T-helper 17 cell (primary cell): ENCODE measurements at places on chromosomes 1 and 21.

GRCh38 chr1:204202481-204202880, 6.2 kb upstream of the KISS1 start:
- H3K4me1 ChIP-seq = peaks cover 4% of the 10 kb centered on the region
- DNase-seq = no peak
- no peak overlapping the region for H3K27ac ChIP-seq
- peaks cover 77% of the 10 kb centered on the region for H3K27me3 ChIP-seq

DNA sequence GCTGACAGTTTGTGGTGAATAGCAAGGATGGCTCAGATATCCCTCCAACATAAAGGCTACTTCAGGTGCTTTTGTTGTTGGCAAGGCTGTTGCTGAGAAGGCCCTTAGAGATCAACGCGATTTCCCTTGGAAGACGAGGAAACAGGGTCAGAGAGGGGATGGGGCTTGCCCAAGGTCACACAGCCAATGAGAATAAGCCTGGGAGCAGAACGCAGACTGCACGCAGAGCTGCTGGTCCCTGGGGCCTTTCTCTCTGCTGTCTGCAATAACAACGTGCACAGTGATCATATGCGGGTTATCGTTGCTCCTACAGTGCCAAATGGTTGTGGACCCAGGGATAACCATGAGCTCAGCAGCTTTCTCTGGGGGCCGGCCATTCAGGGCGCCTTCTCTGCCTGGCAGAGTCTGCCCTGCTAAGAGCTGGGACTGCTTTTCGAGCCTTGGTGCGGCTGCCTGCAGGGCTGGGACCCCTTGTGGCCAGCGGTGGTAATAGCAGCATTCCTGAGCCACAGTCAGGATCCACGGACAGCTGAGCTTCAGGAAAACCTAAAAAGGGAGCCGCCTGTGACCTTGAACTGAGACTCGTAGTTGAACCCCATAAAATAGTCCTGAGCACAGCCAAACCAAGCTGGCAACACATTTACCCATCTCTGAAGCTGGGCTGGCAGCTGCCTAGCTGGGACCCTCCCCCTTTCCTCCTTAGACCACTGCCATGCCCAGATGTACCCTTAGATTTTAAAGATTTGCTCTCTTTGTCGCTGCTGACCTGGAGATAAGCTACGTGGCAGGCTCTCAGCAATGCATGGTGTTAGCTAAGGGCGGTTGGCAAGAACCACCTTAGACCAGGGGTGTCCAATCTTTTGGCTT, 39.8 kb downstream of the HTR6 start:
- DNase-seq = peak; percentile 32
- no peaks in the 10 kb centered on the region for H3K4me1 ChIP-seq
- no peak overlapping the region for H3K4me3 ChIP-seq
- no peaks in the 10 kb centered on the region for H3K27me3 ChIP-seq
- H3K36me3 ChIP-seq = no peaks in the 10 kb centered on the region

DNA sequence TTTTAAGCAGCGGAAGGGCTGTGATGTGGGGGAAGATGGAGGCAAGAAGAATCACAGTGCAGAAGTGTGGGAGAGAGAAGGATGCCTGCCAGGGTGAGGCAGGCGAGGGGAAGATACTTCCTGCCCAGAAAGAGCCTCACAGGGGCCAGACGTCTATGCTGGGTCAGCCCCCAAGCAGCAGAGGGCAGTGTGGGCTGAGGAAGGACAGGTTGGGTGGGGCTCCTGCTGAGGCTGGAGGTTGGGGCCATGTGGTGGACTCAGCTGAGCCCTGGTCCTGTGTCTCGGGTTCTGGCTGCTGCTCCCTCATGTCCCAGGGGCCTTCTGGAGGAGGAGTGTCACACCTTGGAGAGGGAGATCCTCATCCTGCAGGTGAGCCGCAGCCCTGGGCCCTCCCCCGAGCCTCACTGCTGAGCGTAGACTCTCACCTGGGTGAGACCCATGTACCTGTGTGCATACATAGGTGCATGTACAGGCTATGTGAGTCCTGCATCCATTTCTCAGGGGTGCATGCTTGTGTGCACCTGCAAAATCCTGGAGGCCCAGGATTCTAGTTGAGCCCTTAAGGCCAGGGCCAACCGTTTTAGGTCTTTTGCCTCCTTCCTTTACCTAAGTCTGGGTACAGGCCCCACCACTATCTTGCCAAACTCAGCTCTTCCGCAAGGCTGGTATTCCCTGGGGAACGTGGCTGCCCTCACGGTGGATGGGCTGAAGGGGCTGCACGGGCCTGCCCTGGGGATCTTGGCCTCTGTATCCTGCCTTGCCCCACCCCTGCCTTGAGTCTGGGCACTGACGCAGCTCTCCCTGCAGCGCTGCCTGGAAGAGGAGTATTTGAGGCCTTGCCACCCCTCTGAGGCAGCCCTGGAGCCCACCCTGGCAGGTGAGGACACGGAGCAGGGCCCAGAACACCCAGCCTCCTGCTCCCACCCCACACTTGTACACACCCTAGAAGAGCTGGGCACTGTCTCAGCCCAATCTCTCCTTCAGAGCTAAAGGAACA, 3.7 kb downstream of the CCDC24 start:
- H3K4me1 ChIP-seq = peaks cover 20% of the 10 kb centered on the region
- DNase-seq = no peak
- H3K27ac ChIP-seq = no peak overlapping the region

DNA sequence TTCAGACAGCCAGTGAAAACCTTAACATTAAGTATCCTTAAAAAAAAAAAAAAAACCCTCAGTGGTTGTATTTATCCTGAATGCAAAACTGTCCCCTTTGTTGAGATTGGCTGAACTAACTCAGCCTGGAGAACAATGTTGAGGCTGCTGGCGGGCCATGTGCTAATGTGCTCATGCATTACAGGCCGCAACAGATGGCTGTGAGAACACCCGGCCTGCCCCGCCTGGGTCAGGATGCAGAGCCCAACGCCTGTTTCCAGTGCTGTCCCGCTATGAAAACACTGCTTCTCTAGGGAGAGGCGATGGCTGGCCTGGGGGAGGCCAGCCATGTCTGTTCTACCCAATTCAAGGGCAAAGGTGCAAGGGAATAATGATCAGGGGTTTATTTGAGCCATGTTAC, 13.8 kb downstream of the OLIG2 start:
- peaks cover 12% of the 10 kb centered on the region for H3K4me1 ChIP-seq
- H3K27ac ChIP-seq = no peak overlapping the region
- peaks cover 64% of the 10 kb centered on the region for H3K27me3 ChIP-seq
- DNase-seq = no peak
- H3K4me3 ChIP-seq = no peak overlapping the region

- H3K4me1 ChIP-seq = peaks cover 9% of the 10 kb centered on the region
- H3K36me3 ChIP-seq = peaks cover 6% of the 10 kb centered on the region
- peaks cover 76% of the 10 kb centered on the region for H3K27me3 ChIP-seq
- H3K27ac ChIP-seq = no peak overlapping the region
- DNase-seq = no peak
Observed at GRCh38 chr1:228007049-228007800, 427 bp downstream of the WNT3A start.

DNA sequence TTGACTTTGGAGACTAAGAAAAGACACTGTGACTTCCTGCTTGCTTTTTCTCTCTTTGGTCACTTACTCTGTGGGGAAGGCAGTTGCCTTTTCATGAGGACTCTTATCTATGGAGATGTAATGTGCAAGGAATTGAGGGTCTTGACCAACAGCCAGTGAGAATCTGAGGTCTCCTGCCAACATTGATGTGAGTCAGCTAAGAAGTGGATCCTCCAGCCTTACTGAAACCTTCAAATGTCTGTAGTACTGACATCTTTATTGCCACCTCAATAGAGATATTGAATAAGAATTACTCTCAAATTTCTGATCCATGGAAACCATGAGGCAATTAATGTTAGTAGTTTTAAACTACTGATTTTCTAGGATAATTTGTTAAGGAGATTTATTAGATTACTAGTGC, 598.4 kb downstream of the ADGRL2 start:
- no peaks in the 10 kb centered on the region for H3K36me3 ChIP-seq
- DNase-seq = no peak
- no peak overlapping the region for H3K27ac ChIP-seq
- H3K4me3 ChIP-seq = no peak overlapping the region
- H3K4me1 ChIP-seq = no peaks in the 10 kb centered on the region

GRCh38 chr1:60341274-60341673, 267.7 kb upstream of the C1orf87 start:
- no peaks in the 10 kb centered on the region for H3K4me1 ChIP-seq
- H3K36me3 ChIP-seq = no peaks in the 10 kb centered on the region

GRCh38 chr1:28934676-28935075, 20.3 kb downstream of the EPB41 start:
- peaks cover 47% of the 10 kb centered on the region for H3K4me1 ChIP-seq
- H3K27me3 ChIP-seq = no peaks in the 10 kb centered on the region
- H3K27ac ChIP-seq = peak overlapping the region; percentile 88
- DNase-seq = no peak
- H3K4me3 ChIP-seq = no peak overlapping the region
- peaks cover 2% of the 10 kb centered on the region for H3K36me3 ChIP-seq

DNA sequence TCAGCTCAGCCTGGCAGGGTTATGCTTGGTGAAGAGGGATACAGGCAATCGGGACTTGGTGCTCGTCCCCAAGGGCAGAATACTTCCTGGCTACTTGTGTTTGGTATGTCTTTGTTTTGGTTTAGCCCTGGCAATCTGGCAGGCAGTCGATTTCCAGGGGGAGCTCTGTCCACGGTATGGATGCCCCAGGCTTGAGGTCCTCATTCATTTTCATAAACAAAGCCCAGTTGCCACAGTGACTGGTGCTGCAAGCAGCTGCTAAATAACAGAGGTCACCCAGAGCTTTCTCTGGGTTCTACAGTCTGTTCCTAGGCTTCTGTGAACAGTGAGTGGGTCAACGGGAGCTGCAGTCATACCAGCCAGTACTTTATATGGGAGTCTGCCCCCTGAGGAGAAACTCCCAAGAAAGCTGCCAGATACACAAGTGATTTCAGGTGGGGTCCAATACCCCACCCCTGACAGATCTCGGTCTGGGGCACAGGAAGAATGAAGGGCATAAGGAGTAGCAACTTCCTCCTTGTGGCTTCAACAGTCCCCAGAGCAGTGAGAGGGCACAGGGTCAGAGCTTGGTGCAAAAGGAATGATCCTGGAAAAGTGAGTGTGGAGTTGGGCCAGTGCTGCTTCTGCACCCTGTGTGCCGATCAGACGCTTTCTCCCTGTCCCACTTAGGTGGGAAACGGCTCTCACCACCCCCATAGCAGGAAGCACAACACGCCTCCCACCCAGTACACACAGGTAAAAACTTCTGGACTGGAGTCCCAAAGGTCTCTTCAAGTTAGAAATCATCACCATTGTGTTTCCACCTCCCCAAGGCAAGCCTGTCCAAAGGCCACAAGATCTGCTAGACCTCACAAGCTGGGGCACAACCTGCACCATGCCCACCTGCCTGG, 55.5 kb downstream of the TGFBR3 start:
- no peaks in the 10 kb centered on the region for H3K27me3 ChIP-seq
- no peak overlapping the region for H3K4me3 ChIP-seq
- H3K36me3 ChIP-seq = peaks cover 3% of the 10 kb centered on the region
- peaks cover 31% of the 10 kb centered on the region for H3K4me1 ChIP-seq
- H3K27ac ChIP-seq = peak overlapping the region; percentile 56
- no peak for DNase-seq

- DNase-seq = no peak
- H3K4me3 ChIP-seq = no peak overlapping the region
- H3K36me3 ChIP-seq = no peaks in the 10 kb centered on the region
- H3K27ac ChIP-seq = no peak overlapping the region
Observed at GRCh38 chr1:211652371-211652770, 23.1 kb downstream of the NEK2 start.

GRCh38 chr1:119968068-119968492, 71.8 kb upstream of the ADAM30 start:
- no peak overlapping the region for H3K4me3 ChIP-seq
- peaks cover 12% of the 10 kb centered on the region for H3K4me1 ChIP-seq
- no peaks in the 10 kb centered on the region for H3K27me3 ChIP-seq
- H3K27ac ChIP-seq = peak overlapping the region; percentile 43

GRCh38 chr1:231106347-231106746, 55.5 kb upstream of the TRIM67 start:
- peaks cover 17% of the 10 kb centered on the region for H3K4me1 ChIP-seq
- no peak overlapping the region for H3K27ac ChIP-seq
- no peak for DNase-seq
- H3K27me3 ChIP-seq = peaks cover 40% of the 10 kb centered on the region
- no peak overlapping the region for H3K4me3 ChIP-seq
- peaks cover 2% of the 10 kb centered on the region for H3K36me3 ChIP-seq

DNA sequence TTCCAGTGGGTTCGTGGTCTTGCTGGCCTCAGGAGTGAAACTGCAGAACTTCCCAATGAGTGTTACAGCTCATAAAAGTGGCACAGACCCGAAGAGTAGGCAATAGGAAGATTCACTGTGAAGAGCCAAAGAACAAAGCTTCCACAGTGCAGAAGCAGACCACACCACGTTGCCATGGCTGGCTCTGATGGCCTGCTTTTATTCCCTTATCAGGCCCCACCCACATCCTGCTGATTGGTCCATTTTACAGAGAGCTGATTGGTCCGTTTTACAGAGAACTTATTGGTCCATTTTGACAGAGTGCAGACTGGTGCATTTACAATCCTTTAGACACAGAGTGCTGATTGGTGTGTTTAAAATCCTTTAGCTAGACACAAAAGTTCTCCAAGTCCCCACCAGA, 131.4 kb upstream of the CHRM3 start:
- no peak for DNase-seq
- H3K4me3 ChIP-seq = no peak overlapping the region
- no peaks in the 10 kb centered on the region for H3K4me1 ChIP-seq
- peaks cover 7% of the 10 kb centered on the region for H3K27me3 ChIP-seq
- no peak overlapping the region for H3K27ac ChIP-seq

GRCh38 chr21:36697851-36698384, 997 bp upstream of the SIM2 start:
- peaks cover 7% of the 10 kb centered on the region for H3K36me3 ChIP-seq
- no peak for DNase-seq
- no peak overlapping the region for H3K27ac ChIP-seq
- H3K4me1 ChIP-seq = peaks cover 15% of the 10 kb centered on the region

- no peak for DNase-seq
- H3K27ac ChIP-seq = no peak overlapping the region
- H3K4me3 ChIP-seq = no peak overlapping the region
- peaks cover 9% of the 10 kb centered on the region for H3K36me3 ChIP-seq
- peaks cover 6% of the 10 kb centered on the region for H3K4me1 ChIP-seq
Observed at GRCh38 chr1:113681596-113682337, 77.5 kb downstream of the PHTF1 start.

DNA sequence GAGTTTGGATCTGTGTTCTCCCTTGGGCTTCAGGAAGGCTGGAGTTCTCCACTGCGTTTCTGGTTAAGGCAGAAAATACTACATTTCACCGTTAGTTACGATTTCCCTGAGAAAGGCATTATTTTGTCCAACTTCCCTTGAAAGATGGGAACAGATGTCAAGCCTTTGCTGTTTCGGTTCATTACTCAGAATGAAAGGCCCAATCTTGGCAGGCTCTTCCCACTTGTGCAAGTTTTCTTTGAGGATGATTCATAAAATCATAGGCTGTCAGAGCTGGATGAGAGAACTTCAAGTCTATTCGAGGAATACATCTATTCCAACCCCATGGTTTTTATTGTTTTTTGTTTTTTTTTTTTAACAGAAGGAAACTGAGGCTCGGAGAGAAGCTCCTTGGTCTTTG, 205.2 kb downstream of the GRIK3 start:
- no peak overlapping the region for H3K27ac ChIP-seq
- H3K4me1 ChIP-seq = peaks cover 2% of the 10 kb centered on the region
- peaks cover 43% of the 10 kb centered on the region for H3K27me3 ChIP-seq
- no peak for DNase-seq
- H3K4me3 ChIP-seq = no peak overlapping the region
- H3K36me3 ChIP-seq = no peaks in the 10 kb centered on the region

GRCh38 chr21:36547464-36547863, 67.5 kb upstream of the CLDN14 start:
- no peak overlapping the region for H3K27ac ChIP-seq
- no peak overlapping the region for H3K4me3 ChIP-seq
- peaks cover 49% of the 10 kb centered on the region for H3K27me3 ChIP-seq
- DNase-seq = no peak
- H3K36me3 ChIP-seq = no peaks in the 10 kb centered on the region
